ENCODE measurements at places on chromosomes 2 and 18.

- DNase-seq, result no peak
Measured at GRCh38 chr2:55148269-55148668, 83.8 kb downstream of the CLHC1 start.

- no peak for DNase-seq
Measured at GRCh38 chr18:79275461-79275860, 120.3 kb upstream of the NFATC1 start.

DNA sequence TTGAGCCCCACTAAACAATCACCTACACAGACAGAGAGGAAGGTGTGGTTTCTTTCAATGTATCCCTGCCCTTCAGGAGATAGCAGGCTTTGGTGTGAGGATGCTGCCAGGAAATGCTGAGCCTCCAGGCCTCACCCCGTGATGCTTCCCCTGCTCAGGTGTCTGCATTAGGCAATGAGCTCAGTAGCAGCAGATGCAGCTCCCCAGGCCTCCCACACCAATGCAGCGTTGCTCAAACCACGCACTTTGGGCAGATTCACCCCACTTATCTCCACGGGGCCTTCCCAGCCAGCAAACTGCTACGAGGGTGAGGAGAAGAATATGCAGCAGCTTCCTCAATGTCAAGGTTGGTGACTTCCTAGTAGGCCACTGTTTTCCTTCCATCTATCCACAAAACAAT lies 229.3 kb upstream of the PXDN start:
- no peak for DNase-seq

DNA sequence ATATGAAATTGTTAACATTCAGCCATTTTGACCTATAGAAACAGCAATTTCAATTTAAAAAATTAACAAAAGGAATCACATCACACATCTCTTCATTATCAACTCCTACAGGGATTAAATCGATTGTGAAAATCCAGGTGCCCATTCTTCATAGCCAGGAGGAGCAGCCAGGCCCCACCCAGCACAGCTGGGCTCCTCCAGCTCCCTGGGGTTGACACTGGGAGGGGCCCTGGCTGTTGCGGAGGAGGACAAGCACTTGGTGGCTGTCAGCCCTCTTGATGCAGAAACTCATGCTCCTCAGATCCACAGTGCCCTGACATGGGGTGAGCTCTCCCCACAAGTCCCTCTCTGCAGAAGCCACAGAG lies 99.8 kb downstream of the FAM210A start:
- DNase-seq, result no peak

DNA sequence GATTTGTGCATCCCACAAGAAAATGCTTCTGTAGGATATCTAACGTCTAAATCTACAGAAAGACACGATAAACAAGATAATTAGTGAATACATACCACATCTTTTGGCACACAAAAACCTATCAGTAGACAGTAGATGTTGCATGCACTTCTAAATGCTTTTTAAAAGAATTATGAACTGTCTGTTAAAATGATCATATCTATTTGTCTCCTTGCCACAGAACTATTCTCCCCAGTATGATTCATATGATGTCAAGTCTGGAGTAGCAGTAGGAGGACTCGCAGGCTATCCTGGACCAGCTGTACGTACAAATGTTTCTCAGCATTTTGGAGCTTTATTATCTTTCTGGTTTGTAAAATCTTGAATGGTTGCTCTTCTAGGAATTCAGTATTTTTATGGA lies 12.7 kb downstream of the COL3A1 start:
- DNase-seq, result no peak

- no peak for DNase-seq
Measured at GRCh38 chr2:41922177-41922576, 125.6 kb upstream of the PKDCC start.

GRCh38 chr2:220417503-220417902 lies 790.1 kb downstream of the SLC4A3 start:
- DNase-seq, result no peak

DNA sequence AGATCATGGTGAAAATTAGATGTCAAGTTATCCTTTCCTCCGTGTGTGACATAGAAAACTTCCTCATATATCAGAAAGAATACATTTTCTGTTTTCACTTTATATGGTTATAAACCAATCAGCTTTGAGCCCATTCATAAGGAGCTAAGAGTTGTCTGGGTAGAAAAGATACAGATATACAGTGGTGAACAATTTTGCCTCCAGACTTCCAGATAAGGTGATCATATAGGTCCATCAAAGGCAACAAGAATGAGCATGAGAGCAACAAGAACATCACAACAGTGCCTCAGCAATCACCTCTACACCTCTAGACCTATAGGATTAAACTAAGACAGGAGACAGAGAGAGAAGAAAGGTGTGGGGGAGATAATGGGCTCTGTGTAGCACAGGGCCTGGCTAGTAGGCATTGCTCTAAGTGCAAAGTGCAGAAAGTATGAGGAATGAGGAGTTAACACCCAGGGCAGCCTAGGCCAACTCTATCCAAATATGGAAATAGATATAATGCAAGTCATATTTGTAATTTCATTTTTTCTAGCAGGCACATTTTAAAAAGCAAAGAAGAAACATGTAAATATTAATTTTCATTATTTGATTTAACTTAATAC lies 8.3 kb downstream of the TNP1 start:
- no peak for DNase-seq

DNA sequence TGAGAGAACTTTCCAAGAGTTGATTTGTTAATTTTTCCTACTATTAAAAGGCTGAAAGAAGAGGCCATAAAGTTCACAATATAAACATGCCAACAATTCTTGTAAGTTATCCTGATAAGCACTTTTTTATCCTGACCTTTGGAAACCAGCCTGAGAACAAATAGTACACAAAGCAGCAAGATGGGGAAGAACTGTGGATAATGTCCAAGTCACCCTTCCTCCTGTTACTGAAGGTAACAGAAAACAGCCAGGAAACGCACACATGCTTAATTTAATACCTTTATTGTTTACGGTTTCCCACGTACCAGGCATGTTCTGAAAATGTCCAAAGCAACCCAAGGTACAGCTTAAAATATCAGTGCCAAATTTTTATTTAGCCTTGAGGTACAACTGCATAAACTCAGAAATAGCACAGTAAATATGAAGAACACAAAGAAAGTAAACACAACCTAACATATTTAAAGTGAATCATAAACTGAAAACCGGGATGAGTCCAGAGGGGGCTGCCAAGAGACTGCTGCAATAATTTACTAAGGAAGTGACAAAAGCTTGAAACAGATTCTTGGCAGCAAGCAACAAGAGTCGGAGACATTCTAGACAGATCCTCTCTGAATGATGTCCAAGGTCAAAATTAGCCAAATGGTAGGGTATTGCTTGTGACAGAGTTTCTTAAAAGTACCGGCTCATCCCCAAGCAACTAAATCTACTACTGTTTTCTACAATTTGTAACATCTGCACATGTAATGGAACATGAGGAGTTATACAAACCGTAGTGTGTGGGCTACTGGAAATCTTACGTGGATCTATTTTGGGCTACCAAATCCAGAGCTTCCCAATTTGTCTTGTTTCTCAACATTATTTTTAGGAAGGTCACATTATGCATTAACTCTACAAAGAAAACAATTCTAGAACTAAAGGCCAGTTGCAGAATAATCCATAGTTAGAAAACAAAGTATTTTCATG lies 93.2 kb downstream of the CABYR start:
- DNase-seq, result no peak

DNA sequence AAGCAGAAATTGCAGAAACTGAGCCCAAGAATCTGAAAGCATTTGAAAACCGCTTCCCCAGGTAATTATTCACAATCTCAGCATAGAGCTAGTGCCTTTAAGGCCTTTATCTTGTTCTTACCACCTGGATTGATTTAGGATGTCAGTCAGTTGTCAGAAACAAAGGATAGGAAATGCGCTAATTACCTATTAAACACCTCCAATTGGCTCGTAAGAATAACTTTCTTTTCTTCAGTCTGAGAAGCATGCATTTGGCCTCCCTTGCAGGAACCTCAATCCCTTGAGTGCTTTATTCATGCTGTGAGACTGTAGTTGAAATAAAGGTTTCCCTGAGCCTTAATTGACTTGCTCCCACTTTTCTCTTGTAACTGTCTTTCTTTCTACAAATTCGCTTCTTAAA lies 400.3 kb upstream of the LRATD1 start:
- peak; percentile 23 for DNase-seq

DNA sequence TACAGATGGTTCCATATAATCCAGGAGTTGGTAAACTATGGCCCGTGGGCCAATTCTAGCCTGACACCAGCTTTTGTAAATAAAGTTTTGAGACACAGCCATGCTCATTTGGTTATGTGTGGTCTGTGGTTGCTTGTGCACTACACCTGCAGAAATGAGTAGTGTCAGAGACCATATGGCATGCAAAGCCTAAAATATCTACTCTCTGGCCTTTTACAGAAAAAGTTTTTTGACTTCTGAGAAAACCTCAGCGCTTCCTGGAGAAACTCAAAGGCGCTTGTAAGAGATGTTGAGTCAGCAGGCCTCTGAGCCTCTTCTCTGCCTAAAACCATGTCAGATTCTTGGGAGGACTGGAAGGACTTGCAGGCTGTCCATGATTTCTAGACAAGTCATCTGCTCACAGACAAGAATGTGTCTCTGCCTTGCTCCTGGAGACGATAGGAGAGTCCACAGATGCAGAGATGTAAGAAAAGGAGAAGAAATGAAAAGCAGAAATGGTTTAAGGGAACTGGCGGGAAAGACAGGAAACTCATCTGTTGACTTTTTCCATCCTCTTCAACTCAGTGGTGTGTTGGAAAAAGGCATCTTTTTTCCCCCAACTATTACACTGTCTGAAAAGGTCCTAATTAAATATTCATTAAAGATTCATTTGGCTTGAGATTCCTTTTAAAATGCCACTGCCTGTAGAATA lies 5.2 kb downstream of the TTC39C start:
- no peak for DNase-seq

DNA sequence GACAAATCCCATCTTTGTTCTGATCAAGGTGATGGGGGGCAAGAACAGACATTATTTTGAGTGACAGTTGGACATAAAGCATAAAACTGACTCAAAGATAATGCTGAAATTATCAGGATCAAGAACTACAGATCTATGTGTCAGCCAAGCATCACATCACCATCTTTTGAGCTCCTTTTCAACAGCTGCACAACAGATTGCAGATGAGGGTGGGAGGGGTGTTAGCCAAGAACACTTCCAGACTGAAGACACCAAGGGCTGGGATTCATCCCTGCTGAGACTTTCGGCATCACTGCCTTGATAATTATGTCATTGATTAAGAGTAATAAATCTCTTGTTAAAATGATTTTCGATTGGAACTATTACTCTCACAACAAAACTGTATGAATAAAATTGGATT lies 191.5 kb upstream of the NETO1 start:
- no peak for DNase-seq

- DNase-seq, result no peak
Measured at GRCh38 chr2:29697715-29698114, 223.7 kb downstream of the ALK start.

DNA sequence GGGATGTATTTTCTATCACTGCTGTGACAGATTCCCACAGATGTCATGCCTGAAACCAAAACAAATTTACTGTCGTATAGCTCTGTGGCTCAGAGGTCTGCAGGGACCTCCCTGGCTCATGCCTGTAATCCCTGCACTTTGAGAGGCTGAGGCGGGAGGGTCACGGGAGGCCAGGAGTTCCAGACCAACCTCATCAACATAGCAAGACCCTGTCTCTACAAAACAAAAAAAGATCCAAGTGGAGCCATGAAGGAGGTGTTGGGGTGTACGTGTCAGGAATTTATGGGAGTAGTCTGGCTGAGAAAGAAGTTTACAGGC lies 51.0 kb upstream of the FAHD2A start:
- DNase-seq, result no peak

DNA sequence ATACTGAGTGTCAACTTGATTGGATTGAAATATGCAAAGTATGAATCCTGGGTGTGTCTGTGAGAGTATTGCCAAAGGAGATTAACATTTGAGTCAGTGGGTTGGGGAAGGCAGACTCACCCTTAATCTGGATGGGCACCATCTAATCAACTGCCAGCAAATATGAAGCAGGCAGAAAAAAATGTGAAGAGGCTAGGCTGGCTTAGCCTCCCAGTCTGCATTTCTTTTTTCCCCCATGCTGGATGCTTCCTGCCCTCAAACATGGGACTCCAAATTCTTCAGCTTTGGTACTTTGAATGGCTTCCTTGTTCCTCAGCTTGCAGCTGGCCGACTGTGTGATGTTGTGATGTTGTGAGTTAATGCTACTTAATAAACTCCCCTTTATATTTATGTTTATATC lies 577.4 kb downstream of the CPS1 start:
- DNase-seq, result no peak

DNA sequence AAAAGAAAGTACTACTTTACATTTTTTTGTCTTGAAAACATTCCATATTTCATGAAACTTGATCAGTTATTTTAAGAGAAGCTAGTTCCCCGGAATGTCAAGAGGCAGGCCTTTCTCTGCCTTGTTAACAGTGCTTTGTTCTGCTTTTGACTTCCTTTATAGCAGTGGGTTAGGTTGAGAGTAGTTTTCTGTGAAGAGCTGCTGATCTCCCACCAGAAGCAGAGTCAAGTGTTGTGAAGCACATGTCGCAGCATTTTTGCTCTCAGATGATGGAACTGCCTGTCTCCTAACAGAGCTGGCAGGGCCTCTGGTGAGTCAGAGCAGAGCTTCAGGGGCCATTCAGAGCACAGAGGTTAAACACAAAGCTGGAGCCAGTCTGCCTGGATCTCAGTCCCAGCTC lies 871.8 kb downstream of the SLC4A3 start:
- no peak for DNase-seq

- DNase-seq, result no peak
Measured at GRCh38 chr2:162212366-162212765, 30.9 kb downstream of the FAP start.

DNA sequence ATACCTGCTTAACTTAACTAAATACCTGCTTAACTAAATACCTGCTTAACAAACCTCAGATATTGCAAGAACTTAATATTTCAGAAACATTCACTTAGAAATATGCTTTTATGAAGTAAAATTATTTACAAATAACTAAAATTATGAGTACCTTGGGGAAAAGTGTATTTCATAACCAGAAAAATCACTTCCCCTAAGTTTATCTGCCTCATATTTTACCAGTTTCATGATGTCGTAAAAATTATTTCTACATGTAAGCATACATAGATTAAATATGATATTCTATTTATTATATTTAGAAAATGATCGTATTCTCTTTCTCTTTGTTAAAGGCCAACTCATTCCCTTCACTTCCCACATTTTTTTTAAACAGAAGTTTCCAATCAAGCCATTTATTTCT lies 41.5 kb upstream of the DSC1 start:
- no peak for DNase-seq

DNA sequence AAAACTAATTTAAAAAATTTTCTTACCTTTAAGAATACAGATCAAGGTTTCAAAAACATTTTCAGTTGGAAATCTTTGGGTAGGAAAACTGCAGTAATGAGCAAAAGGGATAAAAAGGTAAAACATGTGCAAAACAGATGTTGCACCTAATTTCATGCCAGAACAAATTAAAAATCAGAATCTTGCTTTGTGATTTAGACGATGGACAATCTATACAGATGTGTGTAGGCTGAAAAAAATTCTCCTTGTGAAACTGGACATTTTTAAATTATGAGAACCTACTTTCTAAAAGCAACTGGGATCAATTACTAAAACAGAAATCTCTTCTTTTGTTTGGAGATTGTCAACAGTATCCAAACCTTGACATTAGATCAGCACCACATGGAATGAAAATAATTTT lies 183.2 kb upstream of the ITGA4 start:
- no peak for DNase-seq

Measured in neuronal stem cell (in vitro differentiated cells).